ENCODE measurements at places on chromosomes 5 and 9. TPM values are rescaled to one million over a fixed set of nuclear protein-coding genes. Genes with fewer than 3 reads are reported as not detected.
A peak's percentile ranks its signal among the peaks of the same experiment; 100 is the strongest.

EPB41L4A gene
- total RNA-seq, result 2.7 TPM

PCDHA9 gene
- total RNA-seq, result 2.0 TPM

NMUR2 gene
- total RNA-seq, result not detected

MEIKIN gene
- total RNA-seq, result not detected

ZBED3 gene
- 1.2 TPM for total RNA-seq

DMRT3 gene
- total RNA-seq, result 0.41 TPM

- H3K27ac ChIP-seq, result no peak overlapping the region
- H3K4me1 ChIP-seq, result no peaks in the 10 kb centered on the region
- no peaks in the 10 kb centered on the region for H3K27me3 ChIP-seq
Measured at GRCh38 chr5:152956943-152957613, 533.4 kb upstream of the GRIA1 start.

DNA sequence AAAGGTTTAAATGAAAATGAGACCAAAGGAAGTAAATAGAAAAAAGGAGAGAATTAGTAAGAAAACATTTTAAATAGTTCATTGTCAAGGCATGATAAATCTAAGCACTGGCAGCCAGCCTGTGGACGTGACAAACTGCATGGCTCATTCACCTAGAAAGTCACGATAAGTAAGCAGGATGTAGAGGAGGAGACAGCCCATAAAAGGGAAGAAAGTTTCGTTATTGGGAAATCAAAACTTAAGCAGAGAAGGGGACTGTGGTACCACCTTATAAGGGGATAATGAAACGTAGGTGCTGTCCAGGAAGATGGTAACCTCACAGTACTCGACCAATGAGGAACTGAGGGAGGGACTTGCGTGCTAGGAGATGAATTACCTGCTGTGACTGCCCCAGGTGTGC is 494.5 kb upstream of the GRAMD2B start:
- H3K27ac ChIP-seq, result no peak overlapping the region
- no peak overlapping the region for H3K4me3 ChIP-seq
- H3K4me1 ChIP-seq, result no peaks in the 10 kb centered on the region
- H3K27me3 ChIP-seq, result no peaks in the 10 kb centered on the region
- no peaks in the 10 kb centered on the region for H3K36me3 ChIP-seq

DNA sequence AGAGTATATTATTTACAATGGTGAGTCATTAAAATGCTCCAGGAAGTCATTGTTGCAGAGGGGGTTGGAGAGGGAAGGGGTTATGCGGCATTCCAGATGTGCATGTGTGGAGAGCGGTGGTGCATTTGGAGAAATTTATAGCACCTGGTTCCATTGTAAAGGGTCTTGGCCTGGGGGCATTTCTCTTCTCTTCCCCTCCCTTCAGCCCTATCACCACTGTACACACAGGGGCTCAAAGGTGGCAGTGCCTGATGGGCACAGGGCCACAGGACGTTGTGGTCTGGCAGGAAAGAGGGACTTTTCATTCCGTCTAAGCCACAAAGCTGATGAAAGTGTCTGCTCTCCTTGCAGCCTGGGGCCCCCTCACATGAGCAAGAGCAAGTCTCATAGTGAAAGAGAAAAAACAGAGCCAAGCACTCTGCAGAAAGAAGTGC is 442.4 kb upstream of the ZNF462 start:
- no peak overlapping the region for H3K27ac ChIP-seq
- H3K36me3 ChIP-seq, result no peaks in the 10 kb centered on the region
- H3K4me3 ChIP-seq, result no peak overlapping the region
- H3K27me3 ChIP-seq, result no peaks in the 10 kb centered on the region
- no peak for DNase-seq

GRCh38 chr9:132451276-132451675 is 41.3 kb downstream of the CFAP77 start:
- peaks cover 7% of the 10 kb centered on the region for H3K4me1 ChIP-seq
- H3K27ac ChIP-seq, result no peak overlapping the region
- no peak overlapping the region for H3K4me3 ChIP-seq
- peaks cover 10% of the 10 kb centered on the region for H3K27me3 ChIP-seq

DNA sequence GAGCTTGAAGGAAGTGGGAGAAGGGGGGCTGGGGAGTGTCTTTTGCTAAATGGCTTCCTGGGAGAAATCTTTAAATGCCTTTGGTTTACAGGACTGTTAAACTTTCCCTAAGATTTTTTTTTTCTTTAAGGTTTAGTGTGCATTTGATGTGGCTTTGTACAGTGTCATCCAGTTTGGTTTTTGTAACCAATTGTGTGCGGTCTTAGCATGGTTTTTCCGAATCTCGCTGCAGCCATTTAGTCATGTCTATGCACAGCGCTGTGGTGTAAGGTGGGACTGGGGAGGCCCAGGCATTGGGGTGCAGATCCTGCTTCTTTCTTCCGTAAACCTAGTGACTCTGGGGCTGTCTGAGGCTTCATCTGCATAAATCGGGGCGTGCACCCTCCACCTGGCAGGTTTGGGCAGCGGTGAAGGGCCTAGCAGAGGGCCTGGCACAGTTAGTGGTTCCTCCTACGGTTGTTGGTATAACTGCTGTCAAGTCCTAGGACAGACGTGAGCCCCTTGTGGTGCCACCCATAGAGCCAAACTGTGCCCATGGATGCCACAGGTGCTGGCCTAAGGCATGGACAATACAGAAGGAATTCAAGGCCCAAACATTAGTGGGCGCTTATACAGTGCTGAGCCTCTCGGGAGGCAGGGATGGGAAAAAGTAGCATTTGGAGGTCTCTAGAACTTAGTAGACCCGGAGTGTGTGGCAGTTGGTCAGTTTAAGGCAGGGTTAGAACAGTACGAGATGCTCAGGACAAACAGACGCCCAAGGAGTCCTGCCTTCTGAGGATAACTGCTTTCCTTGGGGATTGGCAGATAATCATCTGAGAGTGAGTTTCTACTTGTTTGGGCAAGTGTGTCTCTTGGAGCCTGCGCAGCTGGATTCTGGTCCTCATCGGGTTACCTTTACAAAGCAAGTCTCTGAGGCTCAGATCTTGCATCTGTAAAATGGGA is 1.5 kb downstream of the PRRC2B start:
- peak overlapping the region; percentile 100 for H3K4me3 ChIP-seq
- peak overlapping the region; percentile 94 for H3K27ac ChIP-seq
- DNase-seq, result peak; percentile 43
- peaks cover 61% of the 10 kb centered on the region for H3K4me1 ChIP-seq
- no peaks in the 10 kb centered on the region for H3K27me3 ChIP-seq

DNA sequence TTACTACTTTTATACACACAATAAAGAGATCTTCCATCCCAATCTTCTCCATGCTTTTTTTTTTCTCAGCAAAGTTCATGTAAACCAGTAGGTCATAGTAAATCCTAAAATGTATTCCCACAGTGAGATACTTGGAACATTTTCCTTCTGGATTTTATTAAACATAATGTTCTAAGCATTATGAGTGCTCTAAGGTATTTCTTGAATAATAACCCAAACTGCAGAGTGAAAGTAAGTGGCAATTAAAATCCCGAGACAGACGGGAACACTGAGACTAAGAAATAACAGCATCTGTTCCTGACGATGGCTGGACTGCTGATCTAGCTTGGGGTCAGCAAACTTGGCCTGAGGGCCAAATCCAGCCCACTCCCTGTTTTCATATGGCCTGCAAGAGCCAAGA is 359.8 kb downstream of the ARL15 start:
- H3K4me1 ChIP-seq, result peaks cover 8% of the 10 kb centered on the region
- no peaks in the 10 kb centered on the region for H3K36me3 ChIP-seq
- no peak for DNase-seq

DNA sequence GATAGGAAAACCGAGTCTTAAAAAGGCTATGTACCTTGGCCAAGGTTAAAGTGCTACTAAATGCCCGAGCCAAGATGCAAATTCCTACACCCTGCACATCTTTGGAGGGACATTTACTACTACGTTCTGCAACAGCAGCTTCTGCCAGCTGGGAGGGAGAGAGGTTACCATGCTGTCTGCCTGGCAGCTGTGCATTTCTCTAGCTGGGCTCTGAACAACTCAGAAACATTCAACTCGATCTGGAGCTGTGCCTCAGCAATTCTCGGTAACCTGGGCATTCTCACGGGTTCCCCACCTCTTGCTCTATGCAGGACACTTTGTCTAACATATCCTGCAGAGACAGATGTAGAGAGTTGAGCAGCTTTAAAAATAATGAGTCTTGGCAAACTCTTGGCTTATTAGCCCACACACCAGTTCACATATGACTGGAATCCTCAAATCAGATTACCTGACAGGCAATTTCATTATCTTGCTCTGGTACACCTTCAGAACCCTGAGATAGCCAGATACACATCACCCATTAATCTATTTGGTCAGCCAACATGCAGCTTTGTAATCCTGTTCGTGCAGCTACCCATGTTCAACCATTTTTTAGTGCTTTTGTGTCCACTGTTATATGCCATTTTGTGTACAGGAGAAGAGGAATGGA is 115.8 kb downstream of the EFNA5 start:
- peak overlapping the region; percentile 60 for H3K27ac ChIP-seq
- peaks cover 4% of the 10 kb centered on the region for H3K36me3 ChIP-seq
- H3K4me3 ChIP-seq, result no peak overlapping the region
- DNase-seq, result no peak
- H3K27me3 ChIP-seq, result no peaks in the 10 kb centered on the region

DNA sequence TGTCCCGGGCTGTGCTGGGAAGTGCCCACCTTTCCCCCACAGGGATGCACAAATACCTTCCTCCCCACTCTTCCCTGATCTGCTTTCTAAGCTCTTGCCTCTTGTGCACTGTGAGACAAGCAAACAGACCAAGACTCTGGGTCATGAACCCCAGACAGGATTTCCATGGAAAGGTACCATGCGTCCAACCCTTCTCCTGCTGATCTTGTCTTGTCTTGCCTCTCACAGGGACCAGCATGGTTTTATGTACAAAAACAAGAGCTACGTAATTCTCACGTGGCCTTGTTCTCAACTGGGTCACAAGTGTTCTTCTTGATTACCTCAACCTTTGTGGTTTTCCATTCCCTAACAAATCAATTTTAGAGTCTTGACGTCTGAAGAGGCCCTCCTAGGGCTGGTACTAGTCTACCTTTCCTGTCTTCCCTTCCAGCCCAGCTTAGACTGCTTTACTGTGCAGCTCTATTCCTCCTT is 176.5 kb upstream of the MAP3K1 start:
- no peak overlapping the region for H3K4me3 ChIP-seq
- H3K27ac ChIP-seq, result no peak overlapping the region
- peaks cover 17% of the 10 kb centered on the region for H3K4me1 ChIP-seq
- H3K36me3 ChIP-seq, result no peaks in the 10 kb centered on the region
- no peaks in the 10 kb centered on the region for H3K27me3 ChIP-seq
- DNase-seq, result no peak

GRCh38 chr5:160844177-160844576 is 7.8 kb downstream of the ATP10B start:
- H3K4me1 ChIP-seq, result no peaks in the 10 kb centered on the region
- H3K4me3 ChIP-seq, result no peak overlapping the region
- DNase-seq, result no peak

- H3K27ac ChIP-seq, result no peak overlapping the region
- H3K4me1 ChIP-seq, result peaks cover 4% of the 10 kb centered on the region
- H3K4me3 ChIP-seq, result no peak overlapping the region
- no peaks in the 10 kb centered on the region for H3K36me3 ChIP-seq
Measured at GRCh38 chr9:113657765-113658544, 194.4 kb downstream of the RGS3 start.

DNA sequence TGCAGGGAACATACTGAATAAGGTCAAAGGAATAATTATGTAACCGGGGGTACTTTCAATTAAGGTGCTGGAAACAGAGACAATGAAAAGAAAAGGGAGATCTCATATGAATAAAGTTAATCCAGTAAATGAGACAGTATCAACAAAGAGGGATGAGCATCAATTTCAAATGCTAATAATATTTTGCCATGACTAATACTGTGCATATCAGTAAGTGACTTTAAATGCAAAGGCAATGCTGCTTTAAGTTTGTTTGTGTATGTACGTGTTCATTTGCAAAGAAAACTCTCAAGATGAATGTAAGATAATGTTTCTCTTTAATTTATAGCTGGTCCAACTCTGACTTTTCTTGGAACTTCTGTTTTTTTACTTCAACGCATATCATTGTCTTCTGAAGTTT is 139.9 kb downstream of the PDE4D start:
- H3K27me3 ChIP-seq, result no peaks in the 10 kb centered on the region
- no peaks in the 10 kb centered on the region for H3K36me3 ChIP-seq
- no peak for DNase-seq

DNA sequence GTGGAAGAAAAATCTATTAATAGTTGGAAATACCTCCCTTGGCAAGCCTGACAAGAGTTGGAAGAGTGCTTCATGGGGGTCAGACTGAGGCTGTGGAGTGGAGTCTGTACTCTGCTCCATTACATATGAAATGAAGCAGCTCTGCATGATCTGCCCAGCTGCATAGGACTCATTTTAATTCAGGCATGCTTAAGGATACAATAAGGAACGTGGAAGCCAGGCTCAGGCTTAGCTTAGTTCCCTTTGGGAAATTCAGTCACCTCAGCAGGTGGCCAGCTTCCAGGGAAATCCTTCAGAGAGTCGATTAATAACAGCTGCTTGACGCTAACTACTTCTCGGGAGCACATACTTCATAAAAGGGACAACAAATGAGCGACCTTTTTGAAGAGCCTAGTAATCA is 1672.9 kb upstream of the WWC1 start:
- peak overlapping the region; percentile 57 for H3K27ac ChIP-seq
- peaks cover 10% of the 10 kb centered on the region for H3K4me1 ChIP-seq
- no peak overlapping the region for H3K4me3 ChIP-seq

DNA sequence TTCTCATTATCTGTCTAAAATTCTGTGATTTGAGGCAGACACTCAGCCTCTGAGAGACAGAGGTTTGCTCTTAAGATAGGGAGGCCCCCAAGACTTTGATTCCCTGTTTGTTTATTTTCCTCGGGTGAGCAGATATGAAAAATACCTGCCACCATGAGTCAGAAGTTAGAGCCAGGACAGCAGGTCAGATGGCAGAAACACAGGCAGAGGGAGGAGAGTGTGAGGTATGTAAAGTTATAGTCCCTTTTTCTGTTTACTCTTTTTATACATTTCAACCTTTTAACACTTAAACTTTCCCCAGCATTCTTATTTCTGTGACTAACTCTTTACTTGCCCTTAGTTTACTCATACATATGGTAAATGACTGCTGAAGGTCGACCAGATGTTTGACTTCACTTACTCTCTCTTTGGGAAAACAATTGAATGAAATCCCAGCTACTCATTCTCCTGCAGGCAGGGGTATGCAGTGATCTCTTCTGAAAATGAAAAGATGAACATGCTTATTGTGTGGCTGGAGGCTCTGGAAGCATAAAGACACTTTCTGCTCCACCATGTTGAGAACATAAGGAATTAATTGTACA is 383.8 kb downstream of the NTRK2 start:
- no peaks in the 10 kb centered on the region for H3K4me1 ChIP-seq
- no peaks in the 10 kb centered on the region for H3K36me3 ChIP-seq
- H3K27ac ChIP-seq, result no peak overlapping the region
- no peak overlapping the region for H3K4me3 ChIP-seq
- no peaks in the 10 kb centered on the region for H3K27me3 ChIP-seq

DNA sequence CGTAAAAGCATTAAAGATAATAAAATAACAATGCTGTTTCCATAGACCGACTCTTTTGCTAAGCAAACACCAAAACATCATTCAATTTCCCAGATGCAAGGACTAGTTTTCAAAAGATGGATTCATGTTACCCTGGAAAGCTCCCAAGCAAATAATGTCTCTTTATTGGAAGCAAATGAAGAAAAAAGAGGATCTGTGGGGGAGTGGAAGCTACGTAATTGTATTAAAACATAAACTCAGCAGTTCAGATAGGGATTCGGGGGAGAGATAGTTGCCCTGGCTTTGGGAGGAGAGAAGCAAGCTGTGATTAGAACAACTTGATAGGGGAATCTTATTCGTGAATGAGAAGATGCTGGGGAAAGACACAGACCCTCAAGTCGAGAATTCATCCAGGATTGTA is 491.0 kb upstream of the CLINT1 start:
- H3K4me3 ChIP-seq, result no peak overlapping the region
- H3K36me3 ChIP-seq, result peaks cover 7% of the 10 kb centered on the region
- DNase-seq, result no peak
- H3K27me3 ChIP-seq, result no peaks in the 10 kb centered on the region
- H3K27ac ChIP-seq, result no peak overlapping the region
